Activated naive CD8-positive, alpha-beta T cell treated with anti-CD3 and anti-CD28 coated beads, Interleukin-2, amount 10 ng/mL, durations not matched to agents 7 days and 5 days (primary cell): ENCODE measurements at places on chromosomes 5 and 9. TPM values are rescaled to one million over a fixed set of nuclear protein-coding genes. Genes with fewer than 3 reads are reported as not detected.
A peak's percentile ranks its signal among the peaks of the same experiment; 100 is the strongest.

DNA sequence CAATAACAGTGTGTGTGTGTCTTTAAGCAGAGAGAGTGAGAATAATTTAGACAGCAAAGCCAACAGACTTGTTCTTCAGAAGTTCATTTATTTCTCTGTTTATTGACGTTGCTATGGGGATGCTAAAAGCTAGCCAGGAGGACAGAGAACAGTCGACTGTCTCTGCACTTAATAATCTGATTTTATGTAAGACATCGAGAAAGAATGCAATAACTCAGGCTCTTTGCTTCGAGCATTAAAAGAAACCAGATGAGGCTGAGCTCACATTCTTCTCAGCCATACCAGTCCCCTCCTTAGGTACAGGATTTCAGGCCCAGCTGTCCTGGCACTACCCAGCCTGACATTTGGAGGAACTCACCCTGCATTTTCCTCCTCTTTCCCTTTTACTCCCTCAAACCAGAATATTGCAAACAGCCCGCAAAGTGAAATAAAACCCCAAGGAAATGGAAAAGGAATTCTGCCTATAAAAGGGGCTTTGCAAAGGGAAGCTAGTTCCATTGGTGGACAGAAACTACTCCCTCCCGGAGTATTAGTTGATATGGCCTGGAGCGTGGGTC lies 44.5 kb upstream of the DPYSL3 start:
- DNase-seq: no peak

DNA sequence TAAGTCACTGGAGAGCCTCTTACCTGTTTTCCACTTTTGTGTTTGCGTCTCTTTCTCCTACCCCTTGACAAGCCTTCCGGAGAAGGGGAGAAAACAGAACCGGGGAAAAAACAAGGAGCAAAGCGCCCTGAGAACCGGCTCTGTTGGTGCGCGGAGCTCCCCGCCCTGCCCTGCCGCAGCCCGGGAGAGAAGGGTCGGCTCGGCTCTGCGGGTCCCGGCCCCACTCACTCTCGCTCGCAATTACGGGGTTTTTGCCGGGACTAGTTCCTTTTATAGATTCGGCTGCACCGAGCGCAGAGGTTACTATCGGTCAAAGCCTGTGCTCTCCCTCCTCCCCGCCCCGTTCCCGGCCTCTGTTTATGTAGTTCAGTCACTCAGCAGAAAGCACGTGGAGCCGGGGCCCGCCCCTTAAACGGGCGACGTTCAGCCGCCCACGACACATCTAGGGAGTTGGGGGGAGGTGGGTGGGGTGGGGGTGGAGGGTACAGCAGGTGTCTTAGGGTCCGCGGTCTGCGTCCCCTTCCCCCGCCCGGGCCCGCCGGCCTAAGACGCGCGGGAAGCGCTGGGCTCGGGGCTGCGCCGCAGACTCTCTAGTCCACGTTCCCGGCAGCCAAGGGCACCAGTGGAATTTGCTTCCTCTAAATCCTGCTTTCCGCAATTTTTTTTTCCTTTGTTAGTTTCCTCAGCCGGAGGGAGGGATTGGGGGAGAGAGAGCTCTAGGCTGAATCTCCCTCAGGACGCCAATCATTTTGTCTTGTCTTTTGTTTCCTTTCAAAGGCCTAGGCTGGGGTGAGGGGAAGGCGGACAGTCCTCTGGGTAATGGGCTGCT lies at the start of gene ABCA1:
Gene ABCA1, minus strand, starts transcription at position 244 of the 829 bp plus-strand sequence. CDS start 24,476 bp downstream, outside the sequence.
- DNase-seq: peak; percentile 64

DNA sequence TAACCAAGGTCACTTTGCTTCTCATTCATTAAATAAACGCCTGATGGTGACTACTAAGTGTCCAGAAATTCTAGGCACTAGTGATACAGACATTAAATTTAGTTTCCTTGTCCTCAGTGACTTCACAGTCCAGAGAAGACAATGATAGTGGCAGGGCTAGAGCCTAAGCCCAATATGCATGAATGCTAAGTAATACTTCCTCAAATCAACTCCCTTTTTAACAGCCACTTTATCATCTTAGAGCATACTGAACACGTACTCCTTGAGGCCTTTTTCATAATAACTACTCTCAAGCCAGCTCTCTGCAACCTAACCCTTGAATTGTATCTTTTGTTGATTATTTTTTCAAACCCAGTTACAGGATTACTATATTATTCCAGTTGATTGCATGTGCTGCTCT lies 74.1 kb downstream of the STX17 start:
- no peak for DNase-seq

DNA sequence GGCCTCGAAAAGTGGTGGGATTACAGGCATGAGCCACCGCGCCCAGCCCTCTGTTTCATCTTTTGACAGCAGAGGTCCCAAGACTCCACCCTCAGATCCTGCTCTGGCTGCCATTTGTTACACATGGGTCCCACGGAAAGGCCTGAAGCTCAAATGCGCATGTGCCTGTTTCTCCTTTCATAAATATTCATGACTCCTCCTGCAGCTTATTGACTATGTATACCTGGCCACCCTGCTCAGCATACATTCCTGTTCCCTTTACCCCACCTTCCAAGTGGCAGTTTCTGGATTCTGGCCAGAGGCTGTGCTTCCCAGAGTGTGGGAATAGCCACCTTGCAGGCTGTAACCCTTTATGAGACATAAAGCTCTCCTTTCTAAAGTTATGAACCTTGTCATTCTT lies 46.5 kb downstream of the AUH start:
- DNase-seq: no peak

DNA sequence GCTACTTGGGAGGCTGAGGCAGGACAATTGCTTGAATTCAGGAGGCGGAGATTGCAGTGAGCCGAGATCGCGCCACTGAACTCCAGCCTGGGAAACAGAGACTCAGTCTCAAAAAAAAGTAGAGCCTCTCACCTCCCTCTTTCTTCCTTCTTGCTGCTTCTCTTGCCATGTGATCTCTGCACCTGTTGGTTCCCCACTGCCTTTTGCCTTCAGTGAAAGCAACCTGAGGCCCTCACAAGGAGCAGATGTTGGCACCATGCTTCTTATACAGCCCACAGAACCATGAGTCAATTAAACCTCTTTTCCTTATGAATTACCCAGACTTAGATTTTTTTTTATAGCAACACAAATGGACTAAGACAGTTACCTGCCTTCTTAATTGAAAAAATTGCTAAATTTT lies 45.6 kb upstream of the GLRX start:
- DNase-seq: no peak

DNA sequence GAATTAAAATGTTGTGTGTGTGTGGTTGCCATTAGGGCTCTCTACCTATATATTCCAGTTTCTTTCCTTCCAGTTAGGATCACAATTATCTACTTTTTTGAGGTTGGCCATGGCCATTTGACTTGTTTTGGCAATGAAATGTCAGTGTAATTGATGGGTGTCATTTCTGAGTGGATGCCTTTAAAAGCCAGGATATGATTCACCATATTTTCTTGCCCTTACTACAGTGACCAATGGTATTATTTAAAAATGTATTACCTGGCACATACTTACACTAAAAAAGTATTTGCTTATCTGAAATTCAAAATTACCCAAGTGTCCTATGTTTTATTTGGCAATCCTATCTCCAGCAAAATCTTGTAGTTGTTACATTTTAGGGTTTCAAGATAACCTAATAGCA lies 258.7 kb upstream of the ACTBL2 start:
- no peak for DNase-seq

GRCh38 chr5:159021136-159021900 lies 78.4 kb downstream of the EBF1 start:
- no peak for DNase-seq

- DNase-seq: peak; percentile 17
These were observed 18.8 kb upstream of the SLC6A3 start for GRCh38 chr5:1464096-1464446.

GRCh38 chr5:97919719-97920118 lies 736.7 kb upstream of the RIOK2 start:
- no peak for DNase-seq

DNA sequence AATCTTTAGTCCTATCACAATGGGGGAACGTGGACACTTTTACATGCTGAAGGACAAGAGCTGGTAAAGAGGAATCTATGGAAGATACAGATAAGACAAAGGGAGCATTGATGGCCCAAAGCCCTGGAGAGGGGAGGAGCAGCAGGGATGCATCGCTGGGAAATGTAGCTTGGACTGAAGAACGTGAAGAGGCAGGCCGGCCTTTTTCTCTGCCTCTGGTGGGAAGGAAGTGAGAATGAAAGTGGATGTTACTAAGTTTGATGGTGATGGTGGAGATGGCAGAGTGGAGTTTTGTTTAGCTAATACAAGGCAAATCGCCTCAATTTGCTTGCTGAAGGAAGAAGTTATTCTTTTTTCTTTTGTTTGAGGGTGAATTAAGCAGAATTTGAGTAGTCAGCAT lies 124.6 kb upstream of the TAF11L2 start:
- no peak for DNase-seq

GRCh38 chr5:148979083-148979723 lies 83.7 kb downstream of the SH3TC2 start:
- DNase-seq: no peak

DNA sequence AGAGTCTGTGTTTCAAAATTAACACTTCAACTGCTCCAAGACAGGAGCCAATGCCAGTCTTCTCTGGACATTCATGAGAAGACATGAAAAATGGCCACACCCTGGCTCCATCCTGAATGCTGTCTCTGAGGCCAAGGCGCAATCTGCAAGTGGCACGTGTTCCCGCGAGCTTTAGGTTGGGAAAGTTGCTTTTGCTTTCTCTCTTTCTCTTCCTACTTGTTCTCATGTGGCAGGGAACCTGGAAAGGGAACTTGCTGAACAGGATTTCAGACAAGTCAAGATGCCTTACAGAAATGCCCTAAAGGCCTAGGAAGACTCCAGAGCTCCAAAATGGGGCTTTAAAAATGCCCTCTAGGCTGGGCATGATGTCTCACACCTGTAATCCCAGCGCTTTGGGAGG lies 91.9 kb upstream of the OTULINL start:
- no peak for DNase-seq

ADRA1B gene
- total RNA-seq: not detected

MFAP3 gene
- 26.0 TPM for total RNA-seq

WDR38 gene
- not detected for total RNA-seq

PCDHB2 gene
- not detected for total RNA-seq

GLRA1 gene
- total RNA-seq: not detected

BDP1 gene
- 37.5 TPM for total RNA-seq

PCDHGB6 gene
- total RNA-seq: 0.14 TPM
